ENCODE measurements at places on chromosomes 12 and 14.

DNA sequence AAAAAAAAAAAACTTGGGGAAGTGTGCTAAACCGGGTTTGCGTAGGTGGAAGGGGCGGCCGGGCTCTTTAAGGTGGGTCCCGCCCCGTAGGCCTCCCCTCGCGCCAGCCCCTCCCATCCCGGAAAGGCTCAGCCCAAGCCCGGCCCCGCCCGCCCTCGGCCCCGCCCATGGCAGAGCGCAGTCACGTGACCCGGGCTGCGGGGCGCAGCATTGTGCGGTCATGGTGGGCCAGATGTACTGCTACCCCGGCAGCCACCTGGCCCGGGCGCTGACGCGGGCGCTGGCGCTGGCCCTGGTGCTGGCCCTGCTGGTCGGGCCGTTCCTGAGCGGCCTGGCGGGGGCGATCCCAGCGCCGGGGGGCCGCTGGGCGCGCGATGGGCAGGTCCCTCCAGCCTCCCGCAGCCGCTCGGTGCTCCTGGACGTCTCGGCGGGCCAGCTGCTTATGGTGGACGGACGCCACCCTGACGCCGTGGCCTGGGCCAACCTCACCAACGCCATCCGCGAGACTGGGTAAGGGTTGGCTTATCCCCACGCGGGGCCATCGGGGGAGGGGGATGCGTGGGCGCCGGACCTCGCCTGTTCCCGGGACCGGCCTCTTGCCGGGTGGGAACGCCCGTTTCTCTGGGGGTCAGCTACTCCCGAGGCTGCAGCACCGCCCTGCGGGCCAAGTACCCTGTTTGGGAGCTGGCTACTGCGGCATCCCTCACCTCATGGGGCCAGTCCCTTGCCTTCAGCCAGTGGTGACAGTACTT lies at the start of gene PLBD2:
PLBD2 (plus strand) TSS at position 207 of the 752 bp plus-strand sequence; CDS start at position 221, 14 bp downstream.
- DNase-seq = peak; percentile 95

DNA sequence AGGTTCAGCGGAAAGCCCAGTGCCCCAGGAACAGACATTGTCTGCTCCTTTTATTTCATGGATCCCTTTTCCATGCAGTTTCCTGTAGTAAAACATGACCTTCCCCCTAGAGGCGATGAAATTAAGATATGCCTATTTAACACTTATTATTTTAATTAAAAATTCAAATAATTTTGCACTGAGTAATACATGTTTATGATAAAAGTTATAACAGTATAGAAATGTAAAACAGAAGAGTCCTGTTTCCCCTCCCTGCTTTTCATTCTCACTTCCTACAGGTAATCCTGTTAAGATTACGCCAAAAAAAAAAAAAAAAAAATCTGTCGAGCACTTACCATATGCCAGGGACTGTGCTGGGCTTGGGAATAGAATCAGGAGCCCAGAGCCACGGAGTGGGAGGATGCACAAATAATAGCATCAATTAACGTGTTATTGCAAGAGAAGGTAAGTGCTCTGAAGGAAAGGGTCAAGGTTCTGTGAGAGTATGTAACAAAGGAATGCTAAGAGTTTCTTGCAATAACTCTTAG lies 830 bp upstream of the LPCAT3 start:
- no peak for DNase-seq

- DNase-seq = peak; percentile 63
Observed at GRCh38 chr12:47651368-47652254, 54.2 kb downstream of the RPAP3 start.

GRCh38 chr14:69543341-69544115 lies 31.1 kb downstream of the CCDC177 start:
- no peak for DNase-seq

DNA sequence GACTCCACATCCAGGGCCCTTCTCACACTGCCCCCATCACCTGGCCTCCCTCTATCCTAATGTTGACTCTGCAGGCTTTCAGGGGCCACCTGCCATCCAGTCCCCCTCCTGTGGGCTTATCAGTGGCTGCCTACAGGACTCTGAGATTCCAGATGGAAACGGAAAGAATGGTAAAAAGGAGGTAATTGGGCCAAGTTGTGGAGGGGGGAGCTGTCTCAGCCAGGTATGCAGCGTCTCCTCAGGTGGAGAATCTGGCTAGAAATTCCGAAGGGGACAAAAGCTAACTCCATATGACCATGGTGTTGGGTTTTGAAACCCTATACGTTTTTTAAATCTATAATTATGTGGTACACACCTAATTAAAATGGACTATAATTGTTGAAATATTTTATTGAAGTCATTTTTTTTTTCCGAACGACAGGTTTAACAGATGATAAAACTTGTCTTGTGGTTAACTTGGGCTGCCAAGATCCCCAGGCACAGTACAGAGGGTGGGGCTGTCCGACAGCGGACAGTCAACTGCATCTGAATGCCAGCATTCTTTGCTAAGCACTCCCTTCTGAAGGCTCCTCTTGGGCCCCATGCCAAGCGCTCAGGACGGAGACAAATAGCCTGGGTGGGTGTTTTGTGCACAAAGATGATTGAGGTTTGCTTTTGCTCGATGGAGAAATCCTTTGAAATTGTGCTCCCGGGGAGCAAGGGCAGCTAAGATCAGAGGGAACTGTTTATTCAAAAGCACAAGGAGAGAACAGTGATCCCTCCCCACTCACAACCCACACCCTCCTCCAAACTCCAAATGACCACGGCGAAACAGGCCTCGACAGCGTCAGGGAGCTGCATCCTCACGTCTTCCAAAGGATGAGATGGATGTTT lies 365.6 kb downstream of the BCL11B start:
- no peak for DNase-seq

DNA sequence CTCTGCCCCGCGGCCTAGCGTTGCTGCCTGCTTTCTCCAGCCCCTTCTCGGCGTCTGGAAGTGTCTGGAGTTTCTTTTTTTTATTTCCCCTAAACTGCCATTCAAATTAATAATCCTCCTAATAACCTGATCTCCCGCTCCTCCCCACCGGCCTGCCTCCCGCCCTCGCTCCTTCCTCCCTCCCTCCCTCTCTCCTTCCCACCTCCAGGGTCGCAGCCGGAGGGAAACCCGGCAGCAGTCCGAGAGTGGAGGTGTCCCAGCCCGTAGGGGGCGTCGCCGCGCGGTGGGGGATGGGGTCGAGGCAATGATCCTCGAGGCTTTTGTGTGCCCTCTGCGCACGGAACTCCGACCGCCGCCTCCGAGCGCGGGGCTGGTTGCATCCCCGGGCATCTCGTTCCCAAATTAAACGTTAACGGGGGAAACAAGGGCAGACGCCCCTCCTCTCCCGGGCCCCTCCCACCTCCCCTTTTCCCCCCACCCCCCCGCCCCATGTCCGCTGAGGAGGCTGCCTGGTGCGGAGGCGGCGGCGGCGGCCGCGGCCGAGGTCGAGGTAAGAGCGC lies 1.0 kb upstream of the SOCS2 start:
- DNase-seq = peak; percentile 68

GRCh38 chr12:3994500-3994899 lies 121.3 kb upstream of the PARP11 start:
- no peak for DNase-seq

DNA sequence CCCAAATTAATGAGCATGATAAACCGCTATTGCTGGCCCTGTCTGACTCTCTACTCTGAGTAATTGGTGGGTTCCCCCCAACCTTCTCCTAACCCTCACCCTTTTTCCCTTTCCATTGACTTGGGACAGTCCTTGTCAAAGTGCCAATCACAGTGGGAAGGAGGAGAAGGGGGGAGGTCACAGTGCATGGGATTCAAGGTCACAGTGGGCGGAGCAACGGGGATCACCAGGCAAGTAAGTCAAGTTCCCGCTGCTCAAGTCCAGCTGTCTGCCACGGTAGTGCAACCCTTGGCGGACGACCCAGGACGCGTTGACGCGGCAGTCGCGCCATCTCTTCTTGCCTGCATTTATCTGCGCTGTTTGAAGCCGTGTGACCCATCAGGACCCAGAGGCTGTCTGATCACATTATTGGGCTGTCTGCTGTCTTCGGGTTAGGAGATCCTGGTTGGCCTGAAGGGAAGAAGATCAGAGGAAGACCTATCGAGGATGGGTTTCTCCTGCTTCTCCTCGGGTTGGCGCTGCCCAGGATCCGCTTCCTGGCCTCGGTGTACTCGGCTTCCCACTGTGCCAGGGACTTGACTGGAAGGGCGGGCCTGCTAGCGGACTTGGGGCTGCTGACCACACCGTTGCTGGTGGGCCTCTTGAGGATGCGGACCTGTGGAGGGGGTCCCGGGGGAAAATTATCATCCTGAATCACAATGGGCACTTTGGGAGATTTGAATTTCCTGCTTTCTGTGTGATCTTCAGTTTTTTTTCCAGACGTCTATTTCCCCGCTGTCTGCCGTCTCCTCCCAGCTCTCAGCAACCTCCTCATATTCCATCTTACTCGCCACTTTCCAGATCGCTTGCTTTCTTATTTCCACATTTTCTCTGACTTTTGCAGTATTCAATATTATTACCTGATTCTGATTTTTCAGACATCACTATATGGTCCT lies 3.1 kb upstream of the MDM2 start:
- DNase-seq = no peak

DNA sequence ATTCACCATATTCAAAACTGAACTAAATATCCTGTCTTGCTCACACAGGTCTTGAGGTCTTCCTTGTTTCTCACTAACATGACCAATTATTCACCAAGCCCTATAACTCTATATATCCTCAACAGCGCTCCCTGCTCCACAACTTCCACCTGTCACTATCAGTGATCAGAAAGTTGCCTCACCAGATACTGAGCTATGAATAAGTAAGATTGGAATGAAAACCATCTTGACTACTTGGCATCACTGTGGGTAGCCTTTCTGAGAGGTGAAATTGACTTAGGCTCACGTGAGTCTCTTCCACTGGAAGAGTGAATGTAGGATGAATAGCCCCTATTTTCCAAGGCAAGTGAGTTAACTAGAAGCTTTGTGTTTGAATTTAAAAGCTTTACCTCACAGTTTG lies 167.1 kb downstream of the PIK3C2G start:
- DNase-seq = no peak

DNA sequence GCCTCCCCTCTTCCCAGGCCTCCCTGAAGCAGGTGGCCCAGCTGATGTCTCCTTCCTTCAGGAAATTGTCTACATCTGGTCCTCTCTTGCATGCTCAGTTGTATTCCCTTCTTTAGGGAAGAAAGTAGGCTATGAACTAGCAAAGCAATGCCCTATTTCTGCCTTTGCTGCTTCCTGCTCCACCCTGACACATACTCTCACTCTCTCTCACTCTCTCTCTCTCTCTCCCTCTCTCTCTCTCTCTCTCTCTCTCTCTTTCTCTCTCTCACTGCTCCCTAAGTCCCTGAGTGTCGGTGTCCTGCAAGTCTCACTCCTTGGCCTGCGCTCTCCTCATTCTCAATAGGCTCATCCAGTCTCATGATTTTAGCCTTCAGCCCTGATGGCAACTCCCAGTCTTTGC lies 19.4 kb upstream of the PARP11 start:
- no peak for DNase-seq

DNA sequence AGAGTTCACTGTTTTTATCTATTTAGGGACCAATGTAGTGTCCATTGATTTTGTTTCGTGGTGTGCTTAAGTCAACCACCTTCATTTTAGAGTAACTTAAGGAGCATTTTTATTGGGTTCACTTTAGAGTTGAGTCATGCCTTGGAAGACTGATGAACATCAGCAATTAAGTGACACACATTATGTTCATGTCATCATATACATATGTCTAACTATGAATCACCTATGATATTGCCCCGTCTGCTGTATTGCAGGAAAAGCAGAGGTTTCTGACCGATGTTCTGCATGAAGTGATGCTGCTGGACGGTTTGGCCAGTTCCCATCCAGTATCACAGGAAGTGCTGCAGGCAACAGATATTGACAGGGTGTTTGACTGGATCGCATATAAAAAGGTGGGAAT lies 227.1 kb downstream of the TRHDE start:
- DNase-seq = no peak

- no peak for DNase-seq
Observed at GRCh38 chr14:79971330-79971729, 240.0 kb downstream of the DIO2 start.

DNA sequence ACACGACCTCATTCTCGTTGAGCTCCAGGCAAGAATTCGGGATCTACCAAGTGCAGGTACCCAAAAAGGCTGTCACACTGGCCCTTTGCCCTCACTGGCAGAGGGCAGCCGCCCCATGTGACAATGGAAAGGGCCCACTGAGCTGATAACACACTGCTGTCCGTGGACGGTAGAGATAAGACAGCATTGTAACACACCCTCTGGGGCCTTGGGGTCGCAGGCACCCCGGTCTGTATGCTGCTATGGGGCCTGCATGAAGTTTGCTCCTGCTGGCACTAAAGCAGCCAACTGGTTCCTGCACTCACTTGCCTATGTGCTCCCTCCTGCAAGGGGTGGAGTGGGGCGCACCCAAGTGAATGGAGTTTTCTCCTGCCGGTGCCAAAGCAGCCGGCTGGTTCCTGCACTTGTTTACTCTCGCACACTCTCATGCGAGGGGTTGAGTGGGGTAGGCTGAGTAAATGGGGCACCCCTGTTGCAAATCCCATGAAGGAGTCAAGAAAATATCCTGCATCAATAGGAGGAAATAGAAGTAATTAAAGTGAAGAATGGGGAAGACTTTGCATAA lies 477.9 kb downstream of the ATP23 start:
- DNase-seq = no peak

GRCh38 chr12:71460850-71461609 lies 21.4 kb downstream of the LGR5 start:
- no peak for DNase-seq
